ENCODE measurements at places on chromosomes 2 and 18.
A peak's percentile ranks its signal among the peaks of the same experiment; 100 is the strongest.

- DNase-seq: no peak
These were observed 214.3 kb upstream of the SIX2 start for GRCh38 chr2:45223531-45223930.

- DNase-seq: no peak
These were observed 134.3 kb downstream of the MEP1B start for GRCh38 chr18:32324181-32324580.

GRCh38 chr18:22465859-22466457 lies 48.2 kb upstream of the CTAGE1 start:
- DNase-seq: no peak

GRCh38 chr18:66461344-66461743 lies 142.5 kb downstream of the CDH19 start:
- no peak for DNase-seq

DNA sequence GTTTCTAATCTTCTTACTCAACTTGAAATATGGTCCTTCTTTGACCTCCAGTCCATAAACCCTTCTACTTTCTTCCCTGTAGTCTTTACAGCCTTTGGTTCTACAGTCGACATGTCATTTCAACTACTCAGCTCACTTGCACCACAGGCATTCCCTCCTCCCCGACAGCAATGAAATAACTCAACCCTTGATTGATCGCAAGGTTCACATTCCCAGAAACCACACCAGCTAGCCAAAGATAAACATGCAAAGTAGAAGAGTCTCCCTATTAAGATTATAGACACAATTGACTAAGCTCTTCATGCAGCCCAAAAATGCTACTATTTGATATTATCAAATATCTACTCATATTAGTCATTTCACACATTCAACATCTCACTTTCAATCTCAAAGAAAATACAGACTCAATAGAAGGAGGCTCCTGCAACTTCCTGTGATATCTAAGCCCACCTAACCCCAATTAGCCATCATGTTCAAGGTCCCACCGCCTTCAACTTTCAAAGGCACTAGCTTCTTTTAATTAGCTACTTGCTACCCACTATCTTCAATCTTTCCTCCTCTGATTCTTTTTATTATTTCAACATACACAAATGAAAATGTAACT lies 50.8 kb downstream of the RTTN start:
- no peak for DNase-seq

- DNase-seq: no peak
These were observed 11.1 kb upstream of the EVA1A start for GRCh38 chr2:75571730-75572430.

GRCh38 chr18:10558243-10558966 lies 32.6 kb downstream of the NAPG start:
- DNase-seq: no peak

DNA sequence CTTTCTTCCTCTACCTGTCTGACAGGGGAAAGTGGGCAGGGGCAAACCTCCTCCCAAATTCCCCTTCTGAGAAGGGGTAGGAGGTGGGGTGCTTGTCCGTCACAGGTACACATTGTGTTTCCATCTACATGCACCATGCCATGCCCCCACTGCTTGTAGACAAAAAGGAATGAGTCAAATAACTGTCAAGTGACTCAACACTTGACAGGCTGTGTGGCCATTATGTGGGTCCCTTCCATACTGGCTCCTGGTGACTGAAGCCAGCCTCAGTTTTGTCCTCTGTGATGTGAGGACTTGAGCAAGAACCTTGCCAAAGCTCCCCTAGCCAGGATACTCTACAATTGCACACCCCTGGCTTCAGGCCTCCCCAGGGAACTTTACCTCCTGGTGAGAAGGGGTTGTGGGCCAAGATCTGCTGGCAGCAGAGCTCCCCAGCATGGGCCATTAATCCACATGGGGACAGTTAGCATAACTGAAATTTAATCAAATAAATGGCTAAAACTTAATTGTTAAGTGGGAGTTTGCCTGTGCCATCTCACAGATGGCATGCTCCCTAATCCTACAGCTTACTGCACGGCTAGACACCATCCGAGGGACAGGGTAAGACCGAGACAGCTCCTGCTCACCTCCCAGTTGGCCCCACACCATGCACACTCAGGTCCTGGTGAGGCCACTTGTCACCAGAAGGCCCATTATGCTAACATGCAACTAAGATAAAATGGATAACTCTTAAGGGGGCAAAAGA lies 140.2 kb downstream of the BCL11A start:
- DNase-seq: no peak

GRCh38 chr2:38277245-38278116 lies 99.6 kb downstream of the ATL2 start:
- DNase-seq: peak; percentile 84

DNA sequence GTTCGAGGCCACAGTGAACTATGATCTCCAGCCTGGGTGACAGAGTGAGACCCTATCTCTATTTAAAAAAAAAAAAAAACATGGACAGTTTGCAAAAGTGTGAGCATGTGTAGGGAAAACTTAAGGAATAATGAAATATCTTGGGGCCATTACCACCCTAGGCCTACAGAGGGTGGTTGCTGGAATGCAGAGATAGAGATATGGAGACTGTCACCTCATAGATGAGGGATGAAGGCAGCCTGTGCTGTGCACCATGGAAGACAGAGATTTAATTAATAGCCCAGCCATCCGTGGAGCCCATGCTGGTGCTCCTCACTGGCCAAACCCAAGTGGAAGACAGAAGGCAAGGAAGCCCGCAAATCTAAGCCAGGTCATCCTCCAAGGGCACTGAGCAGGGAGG lies 16.6 kb upstream of the CEP68 start:
- no peak for DNase-seq

- no peak for DNase-seq
These were observed 65.3 kb downstream of the MIB1 start for GRCh38 chr18:21805771-21806366.

- no peak for DNase-seq
These were observed 41.8 kb downstream of the SMAD7 start for GRCh38 chr18:48908916-48909315.

- no peak for DNase-seq
These were observed 5.0 kb upstream of the CIDEA start for GRCh38 chr18:12248926-12249720.

- DNase-seq: no peak
These were observed 102.4 kb upstream of the EPAS1 start for GRCh38 chr2:46194856-46195255.

- no peak for DNase-seq
These were observed 20.5 kb downstream of the FRZB start for GRCh38 chr2:182845794-182846417.

GRCh38 chr18:59301929-59302328 lies 16.5 kb downstream of the CPLX4 start:
- DNase-seq: no peak

DNA sequence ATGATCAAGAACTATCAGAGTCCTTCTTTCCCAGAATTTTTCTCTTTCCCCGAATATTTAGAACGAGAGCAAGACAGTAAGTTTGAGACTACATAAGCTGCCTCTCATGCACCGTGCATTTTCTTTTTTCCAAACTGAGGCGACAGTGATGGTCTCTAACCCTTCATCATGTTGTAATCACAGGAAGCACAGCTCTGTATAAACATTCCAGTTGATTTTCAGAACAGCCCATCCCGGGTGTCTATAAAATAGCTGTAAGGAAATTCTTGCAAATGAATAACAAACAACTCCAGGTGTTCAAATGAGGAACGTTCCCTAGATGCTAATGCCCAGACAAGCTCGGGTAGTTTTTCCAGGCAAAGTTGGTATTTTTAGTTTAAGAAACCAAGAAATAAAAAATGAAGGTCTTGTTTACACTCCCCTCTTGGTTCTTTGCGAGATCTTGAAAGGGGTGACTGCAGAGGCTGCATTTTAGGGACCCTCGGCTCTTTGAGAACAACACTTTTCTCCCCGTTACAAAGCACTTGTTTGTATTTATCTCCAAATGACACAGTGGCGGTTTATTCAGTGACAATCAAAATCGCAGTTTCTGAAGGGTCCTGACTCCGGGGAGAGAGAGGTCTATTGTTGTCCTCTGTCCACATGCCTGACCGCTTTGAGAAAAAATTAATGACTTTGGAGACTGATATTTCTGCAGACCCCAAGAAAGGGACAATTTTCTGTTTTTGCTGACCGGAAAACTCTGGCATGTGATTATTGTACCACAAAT lies 101.1 kb upstream of the NCK2 start:
- no peak for DNase-seq

DNA sequence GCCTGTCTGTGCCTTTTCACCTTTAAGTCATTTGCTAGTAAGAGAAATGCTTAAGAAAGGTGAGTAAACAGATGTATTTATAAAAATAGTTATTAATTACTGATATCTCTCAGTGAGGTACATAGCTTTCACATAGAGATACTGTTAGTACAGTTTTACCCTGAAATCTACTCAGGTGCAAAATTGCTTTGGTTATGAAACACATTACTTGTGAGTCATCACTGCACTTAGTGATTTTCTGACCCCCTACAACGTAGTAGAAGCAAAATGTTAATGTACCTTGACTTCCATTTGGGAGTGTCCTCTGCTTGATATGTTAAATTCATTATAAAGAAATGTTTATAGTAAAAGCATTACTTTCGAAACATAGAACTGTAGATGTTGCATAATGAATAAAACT lies 6.5 kb downstream of the GLS start:
- no peak for DNase-seq

DNA sequence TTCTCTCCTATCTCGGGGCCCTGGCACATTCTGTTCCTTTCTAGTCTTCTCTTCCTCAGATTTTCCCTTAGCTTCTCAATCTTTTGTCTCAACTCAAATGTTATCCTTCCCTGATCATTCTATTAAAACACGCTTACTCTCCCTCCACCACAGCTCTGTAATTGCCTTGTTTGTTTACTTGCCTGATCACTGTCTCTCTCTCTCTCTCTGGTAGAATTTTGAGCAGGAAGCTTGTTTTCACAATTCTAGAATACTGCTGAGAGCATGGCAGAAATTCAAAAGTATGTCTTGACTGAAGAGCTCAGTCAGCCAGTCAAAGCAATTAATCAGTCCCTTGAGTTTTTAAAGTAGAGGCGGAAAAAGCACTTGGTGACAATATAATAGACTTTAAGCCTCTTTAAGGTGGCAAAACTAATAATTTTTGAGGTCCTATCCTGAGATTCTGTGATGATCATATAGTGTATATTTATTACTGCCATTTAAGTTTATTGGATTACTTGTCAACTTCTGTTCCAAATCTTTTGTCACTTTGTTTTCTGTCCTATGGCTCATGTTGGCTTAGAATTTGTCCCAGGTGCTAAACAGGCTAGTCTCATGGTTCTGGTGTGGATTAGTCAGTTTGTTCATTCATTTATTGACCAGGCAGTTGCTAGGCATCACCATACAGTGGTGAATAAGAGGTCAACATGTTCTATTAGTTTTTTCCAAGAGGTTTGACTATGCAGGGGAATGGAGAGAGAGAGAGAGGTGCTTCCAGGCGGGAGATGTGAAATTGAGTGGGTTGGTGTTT lies 2.3 kb downstream of the PSMD1 start:
- DNase-seq: no peak

DNA sequence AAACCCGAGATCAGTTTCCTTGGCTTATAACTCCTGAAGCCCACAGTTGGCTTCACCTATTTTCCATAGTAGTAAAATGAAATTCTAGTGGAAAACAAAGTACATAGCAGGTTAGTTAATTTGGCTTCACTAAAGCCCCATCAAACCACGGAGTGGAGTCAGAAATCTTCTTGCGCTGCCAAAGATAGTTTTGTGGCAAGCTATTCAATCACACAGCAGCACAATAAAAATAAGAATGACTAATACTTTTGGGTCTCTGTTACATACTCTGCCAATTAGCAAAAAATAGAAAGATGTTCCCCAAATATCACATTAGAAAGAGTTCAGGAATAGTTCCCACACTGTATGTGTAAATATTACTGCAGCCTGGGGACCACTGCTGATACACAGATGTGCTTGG lies 175.2 kb upstream of the NOL4 start:
- DNase-seq: no peak

DNA sequence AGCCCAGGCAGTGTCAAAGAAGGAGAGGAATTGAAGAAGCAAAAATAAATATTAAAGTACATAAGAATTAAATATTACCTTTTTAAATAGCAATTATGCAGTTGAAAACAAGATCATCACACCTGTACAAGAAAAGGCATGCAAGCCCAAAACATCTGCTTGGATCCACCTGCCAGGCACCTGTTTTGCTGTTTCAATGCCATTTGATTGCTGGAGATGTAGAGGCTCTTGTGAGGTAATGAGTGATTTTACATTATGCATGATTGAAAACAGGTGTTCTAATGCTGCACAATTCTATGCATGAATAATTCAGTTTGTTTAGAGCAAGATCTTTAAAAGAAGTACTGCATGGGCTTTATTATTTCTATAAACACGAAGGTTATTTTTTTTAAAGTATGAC lies 700.6 kb upstream of the ZEB2 start:
- DNase-seq: no peak

GRCh38 chr2:233855345-233855744 lies 1.0 kb upstream of the HJURP start:
- no peak for DNase-seq

DNA sequence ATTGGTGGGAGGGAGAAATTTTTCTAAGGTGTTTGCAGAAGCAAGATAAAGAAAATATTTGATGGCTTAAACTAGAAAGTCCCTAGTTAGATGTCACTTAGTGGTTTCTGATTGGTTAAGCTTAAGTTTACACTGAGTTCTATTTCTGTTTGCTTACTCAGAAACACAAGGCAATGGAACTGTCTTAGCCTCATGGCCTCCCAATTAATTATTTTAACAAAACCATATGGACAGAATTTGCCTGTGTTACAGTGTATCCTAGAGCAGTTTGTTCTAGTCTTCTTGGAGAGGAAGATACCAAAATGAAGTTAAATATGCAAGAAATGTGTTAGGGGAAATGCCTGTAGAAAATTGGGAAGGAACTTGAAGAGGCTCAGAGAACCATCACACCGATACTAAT lies 4.6 kb upstream of the IMPACT start:
- no peak for DNase-seq

- DNase-seq: no peak
These were observed 32.6 kb upstream of the APCDD1 start for GRCh38 chr18:10421859-10422258.

- DNase-seq: peak; percentile 76
These were observed 89.0 kb downstream of the MARCHF4 start for GRCh38 chr2:216283038-216283900.

DNA sequence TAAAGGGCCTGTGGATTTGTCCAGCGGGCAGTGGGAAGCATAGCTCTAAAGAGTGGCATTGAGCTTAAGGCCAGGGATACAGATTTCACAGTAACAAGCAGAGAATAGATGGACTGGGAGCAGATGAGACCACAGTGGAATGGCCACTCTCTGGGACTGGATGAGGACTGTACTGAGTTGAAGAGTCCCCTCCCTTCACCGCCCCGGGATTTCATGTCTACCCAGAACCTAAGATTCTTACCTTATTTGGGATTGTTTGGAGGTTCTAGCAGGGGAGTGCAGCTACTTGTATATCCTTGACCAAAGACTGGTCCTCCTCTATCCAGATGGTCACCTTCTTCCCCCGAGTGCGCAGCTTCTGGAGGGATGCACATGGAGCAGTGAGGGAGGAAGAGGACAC lies 28.0 kb upstream of the EFEMP1 start:
- no peak for DNase-seq

- DNase-seq: no peak
These were observed 372.2 kb upstream of the HS6ST1 start for GRCh38 chr2:128690869-128691268.

Data from NT2/D1 (cell line).